ENCODE measurements at places on chromosomes 3 and 15.

DNA sequence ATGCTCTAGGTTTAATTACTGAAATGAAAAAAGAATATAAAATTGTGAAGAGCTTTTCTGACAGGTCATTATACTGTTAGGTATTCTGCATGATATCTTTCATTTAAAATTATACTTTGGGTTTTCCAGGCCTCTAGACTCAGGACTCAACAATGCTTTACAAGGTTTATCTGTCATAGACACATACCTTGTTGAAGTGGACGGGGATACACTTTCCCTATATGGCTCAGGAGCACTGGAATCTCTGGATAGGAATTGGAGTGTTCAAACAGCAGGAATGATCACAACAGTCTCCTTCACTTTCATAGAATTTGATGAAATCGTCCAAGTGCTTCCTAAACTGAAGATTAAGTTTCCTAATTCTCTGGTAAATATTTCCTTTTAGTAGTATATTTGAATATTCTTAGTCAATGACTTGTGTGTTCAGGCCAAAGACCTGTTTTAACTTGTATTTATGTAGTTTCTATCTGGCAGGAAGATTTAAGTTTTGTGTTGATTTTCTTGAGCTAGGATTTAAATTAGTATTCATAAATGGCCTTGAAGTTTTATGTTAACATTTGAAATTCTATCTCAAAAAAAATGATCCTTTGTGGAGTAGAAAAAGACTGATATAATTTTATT, 106.9 kb upstream of the THSD4 start:
- DNase-seq, result no peak

DNA sequence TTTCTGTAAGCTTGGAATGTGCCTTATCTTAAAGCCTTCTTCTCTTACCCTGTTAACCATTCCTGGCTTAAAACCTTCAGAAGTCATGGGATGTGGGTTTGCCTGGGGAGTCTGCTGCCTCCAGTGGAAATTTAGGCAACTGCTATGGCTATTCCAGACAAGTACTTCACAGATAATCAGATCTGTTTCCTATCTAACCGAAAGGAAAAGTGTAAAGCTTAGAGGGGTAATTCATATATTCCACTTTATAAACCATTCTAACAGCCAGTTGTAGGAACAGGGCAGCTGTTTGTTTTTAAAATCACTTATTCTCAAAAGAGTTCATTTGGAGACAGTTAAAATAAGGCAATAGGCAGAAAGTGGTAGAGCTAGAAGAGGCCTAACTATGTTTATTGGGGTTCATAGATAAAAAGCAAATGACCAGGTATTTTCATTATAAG, 219.9 kb downstream of the TCF12 start:
- DNase-seq, result no peak

GRCh38 chr3:30156586-30157498, 449.6 kb upstream of the TGFBR2 start:
- no peak for DNase-seq

DNA sequence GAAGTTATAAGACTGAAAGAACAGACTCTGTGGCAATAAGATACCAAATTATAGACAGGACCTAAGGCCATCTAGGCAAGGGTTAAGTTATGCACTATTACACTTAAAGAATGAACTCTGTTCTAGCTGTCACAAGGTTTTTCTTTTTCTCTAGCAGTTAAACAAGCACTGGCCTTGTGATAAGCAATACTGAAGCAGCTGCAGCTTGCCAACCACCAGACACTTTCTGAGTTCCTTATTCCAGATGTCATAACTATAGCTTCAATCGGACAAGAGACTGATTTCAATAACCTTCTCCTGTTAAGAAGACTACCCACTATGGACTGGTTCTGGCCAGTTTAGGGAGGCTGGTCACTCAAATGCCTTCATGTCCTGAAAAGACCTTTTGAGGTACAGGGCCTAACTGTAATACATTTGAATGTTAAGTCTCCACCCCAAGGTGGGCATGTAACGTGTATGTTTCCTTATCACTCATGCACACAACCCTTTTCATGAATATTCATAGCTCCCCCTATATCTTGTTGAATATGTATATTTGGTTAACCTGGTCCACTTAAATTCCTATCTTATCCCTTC, 85.8 kb downstream of the CFAP20DC start:
- DNase-seq, result no peak

- no peak for DNase-seq
These were observed 109.4 kb downstream of the KLF13 start for GRCh38 chr15:31435912-31436628.

DNA sequence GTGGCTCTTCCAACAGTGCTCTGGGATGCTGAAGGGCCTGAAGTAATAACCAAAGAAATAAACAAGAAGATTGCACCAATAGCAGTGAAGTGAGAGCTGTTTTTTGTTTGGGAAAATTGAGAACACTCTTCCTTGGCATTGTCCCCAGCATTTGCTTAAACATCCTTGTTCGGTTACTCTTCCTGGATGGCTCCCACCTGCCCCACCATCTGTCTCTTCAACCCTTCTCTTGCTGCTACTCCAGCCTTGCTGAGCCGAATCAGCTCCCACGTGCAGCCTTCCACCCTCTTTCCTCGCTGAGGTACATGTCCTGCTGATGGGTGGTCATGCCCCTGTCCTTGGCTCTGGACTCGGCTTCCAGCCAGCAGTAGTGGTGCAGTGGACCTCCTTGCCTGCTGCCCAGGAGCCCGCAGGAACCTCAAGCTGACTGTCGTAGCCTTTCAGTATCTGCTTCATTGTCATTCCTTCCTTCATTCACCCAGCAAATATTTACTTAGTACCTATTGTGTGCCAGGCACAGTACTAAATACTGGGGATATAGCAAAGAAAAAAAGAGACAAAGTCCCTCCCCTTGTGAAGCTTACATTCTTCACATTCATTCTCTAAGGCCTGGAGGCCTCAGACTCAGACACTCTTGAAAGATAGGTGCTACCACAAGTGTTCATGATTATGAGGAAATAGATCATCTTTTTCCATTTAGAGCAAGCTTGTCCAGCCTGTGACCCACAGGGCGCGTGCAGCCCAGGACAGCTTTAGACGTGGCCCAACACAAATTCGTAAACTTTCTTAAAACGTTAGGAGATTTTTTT, 17.1 kb upstream of the VILL start:
- DNase-seq, result no peak

- no peak for DNase-seq
These were observed 111.6 kb downstream of the TIGIT start for GRCh38 chr3:114405202-114405990.

DNA sequence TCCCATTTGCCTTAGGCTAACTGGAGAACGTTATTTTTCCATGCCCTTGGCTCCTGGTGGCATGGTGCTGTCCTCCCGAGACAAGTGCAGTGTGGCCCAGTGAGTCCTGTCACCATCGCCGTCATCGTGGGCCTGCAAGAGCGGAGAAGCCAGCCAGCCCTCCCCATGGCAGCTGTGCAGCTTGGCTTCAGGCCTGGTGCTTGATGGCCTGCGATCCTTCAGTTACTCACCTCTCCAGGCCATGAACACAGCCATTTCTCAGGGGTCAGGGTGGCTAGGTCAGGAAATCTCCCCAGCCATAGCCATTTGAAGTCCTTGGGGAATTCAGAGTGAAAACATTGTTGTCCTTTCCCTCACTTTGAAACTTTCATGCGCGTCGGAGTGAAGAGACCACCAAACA, 189.0 kb upstream of the RGMA start:
- DNase-seq, result no peak

DNA sequence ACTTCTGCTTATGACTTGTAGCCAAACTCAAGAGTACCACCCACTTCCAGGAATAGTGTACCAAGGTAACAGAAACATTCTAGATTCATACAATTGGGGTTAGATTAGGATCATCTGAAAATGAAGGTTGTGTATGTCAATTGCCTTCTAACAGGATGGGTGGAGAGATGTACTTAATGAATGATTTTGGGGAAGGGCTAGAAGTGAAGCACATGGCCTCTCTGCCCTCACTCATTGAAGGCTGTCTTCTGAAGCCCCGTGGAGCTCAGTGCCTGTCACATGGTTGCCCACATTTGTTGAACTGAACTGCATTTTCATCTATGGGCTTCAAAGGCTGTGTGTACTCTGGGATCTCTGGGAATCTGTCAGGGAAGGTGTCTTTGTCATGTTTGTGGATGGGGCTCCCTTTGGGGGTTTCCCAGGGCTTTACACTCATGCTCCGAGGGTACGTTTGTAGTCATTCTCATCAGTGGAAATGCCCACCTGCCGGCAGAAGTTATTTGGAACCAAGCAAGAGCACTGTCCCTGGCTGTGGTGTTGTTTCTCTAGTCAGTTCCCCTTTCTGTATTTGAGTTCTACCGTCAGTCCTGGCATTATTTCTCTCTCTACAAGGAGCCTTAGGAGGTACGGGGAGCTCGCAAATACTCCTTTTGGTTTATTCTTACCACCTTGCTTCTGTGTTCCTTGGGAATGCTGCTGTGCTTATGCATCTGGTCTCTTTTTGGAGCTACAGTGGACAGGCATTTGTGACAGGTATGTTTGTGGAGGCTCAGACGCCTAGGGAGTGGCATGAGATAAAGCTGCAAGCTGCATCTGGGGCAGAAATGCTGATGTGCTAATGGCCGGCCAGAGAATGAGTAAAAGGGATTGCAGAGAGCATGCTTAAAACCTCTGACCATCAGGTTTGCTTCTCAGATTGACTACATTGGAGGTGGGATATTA, 22.4 kb downstream of the CD86 start:
- DNase-seq, result no peak

- no peak for DNase-seq
These were observed 210.1 kb downstream of the CD47 start for GRCh38 chr3:107880702-107881101.

- no peak for DNase-seq
These were observed 97.7 kb upstream of the NUDT16 start for GRCh38 chr3:131283862-131284261.

- DNase-seq, result no peak
These were observed 242.1 kb upstream of the NR2E3 start for GRCh38 chr15:71568227-71568626.

GRCh38 chr3:34106879-34107278, 308.4 kb downstream of the PDCD6IP start:
- DNase-seq, result no peak

GRCh38 chr3:197858133-197858532, 67.1 kb downstream of the LRCH3 start:
- no peak for DNase-seq

DNA sequence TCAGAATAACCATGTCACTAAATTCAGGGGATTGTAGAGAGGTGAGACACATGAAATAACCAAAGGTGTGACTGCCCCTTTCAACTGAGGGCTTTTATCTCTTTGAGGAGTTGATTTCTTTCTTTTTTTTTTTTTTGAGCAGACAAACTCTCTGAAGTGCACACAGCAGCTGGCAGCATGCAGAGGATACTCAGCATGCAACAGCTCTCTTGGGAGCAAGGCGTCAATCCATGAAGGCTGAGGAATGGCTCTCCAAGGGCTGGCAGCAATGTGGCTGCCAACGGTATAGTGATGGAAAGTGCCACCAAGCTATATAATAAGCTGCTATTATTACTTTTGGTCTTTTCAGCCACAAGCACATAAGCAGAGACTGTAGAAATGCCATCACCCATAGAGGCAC, 226.7 kb upstream of the FEZF2 start:
- DNase-seq, result no peak

GRCh38 chr15:96462768-96463750, 132.6 kb downstream of the NR2F2 start:
- DNase-seq, result no peak

- DNase-seq, result no peak
These were observed 20.4 kb downstream of the SEC61A1 start for GRCh38 chr3:128072454-128073184.

DNA sequence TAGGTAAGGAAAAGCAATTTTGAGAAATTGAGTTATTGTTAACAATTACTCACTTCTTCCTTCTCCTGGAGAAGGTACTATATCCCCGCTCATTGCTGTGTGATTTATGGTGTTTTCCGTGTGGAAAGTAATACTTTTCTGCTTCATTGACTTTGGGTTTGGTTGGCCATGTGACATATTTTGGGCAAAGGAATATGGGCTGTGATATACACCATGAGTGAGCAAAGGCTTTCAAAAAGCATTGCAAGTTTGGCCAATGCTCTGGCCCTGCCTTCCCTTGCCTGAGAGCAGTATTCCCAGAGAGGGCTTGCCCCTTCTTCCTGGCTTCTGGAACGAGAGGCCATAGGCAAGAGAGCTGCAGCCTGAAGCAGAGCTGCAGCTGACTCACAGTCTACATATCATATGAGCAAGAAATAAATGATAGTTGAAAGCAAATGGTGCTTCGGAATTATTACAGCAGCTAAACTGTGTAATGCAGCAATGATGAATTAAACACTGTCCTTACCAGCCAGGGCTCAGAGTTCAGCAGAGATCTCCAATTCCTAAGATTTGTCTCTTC, 216.8 kb upstream of the CD96 start:
- no peak for DNase-seq

- DNase-seq, result no peak
These were observed 71.5 kb downstream of the IGF2BP2 start for GRCh38 chr3:185753354-185753753.

GRCh38 chr3:174436367-174436766, 422.8 kb upstream of the NAALADL2 start:
- no peak for DNase-seq

- no peak for DNase-seq
These were observed 57.5 kb upstream of the KLF13 start for GRCh38 chr15:31268911-31269784.

GRCh38 chr15:90680371-90680935, 36.7 kb upstream of the BLM start:
- DNase-seq, result no peak

DNA sequence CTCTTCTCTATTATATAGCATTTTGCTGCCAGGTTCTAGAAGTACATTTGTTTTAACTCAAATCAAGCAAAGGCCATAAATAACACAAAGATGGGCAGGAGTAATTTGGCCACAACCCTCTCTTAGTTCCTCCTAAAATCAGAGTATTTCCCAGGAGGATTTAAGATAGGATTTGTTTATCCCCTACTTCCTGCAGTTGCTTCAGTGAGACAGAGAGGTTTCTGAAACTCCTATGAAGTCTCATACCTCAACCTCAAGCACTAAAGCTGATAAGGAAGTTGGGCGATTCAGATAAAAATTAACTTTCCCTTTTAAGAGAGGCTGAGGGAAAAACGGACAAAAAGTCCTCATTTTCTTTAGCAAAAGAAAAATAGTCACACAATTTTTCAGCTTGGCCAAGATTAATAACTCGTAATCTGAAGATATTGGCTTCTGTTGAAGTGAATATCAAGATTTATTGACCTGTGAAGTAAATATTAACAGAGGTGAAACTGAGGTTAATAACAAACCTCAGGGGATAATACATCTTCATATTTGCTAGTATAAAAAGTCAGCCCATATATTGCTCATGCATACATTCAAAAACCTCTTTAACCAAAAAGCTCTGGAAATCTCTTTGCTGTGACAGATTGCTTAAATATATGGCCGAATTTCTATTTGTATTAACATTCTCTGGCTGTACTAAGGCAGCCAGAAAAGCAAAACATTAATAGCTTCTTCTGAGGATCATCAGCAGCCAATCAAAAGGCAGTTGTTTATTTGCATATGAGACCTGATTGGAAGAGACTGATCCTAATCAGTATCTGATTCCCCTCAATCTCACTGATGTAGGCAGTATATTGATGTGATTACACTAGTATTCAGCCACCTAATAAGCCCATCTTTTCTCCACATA, 90.6 kb upstream of the GADL1 start:
- DNase-seq, result no peak
